SHP77 treated with DMSO at 0.1 percent for 48 hours (cell line): ENCODE measurements at places on chromosomes 16 and 17.

DNA sequence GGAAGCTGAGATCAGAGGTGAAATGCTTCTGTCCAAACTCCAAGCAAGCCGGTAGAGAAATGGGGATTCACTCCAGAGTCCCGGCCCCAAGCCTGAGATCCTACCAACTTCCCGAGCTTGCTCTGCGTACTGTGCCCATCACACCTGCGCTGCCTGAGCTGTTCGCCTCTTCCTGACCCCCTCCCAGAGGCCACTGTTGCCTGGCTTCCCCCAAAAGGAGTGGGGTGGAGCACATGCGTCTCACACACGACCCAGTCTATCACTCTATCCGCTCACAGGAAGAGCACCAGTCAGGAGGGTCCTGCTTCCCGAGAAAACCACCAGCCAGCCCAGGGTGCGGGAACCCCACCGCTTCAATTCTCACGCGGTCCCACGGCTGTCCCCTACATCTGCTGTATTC, 13.5 kb upstream of the C16orf95 start:
- DNase-seq: no peak

- DNase-seq: no peak
Measured at GRCh38 chr16:23433261-23433920, 19.6 kb downstream of the COG7 start.

GRCh38 chr17:81102869-81103268, 62.4 kb upstream of the PVALEF start:
- DNase-seq: no peak

DNA sequence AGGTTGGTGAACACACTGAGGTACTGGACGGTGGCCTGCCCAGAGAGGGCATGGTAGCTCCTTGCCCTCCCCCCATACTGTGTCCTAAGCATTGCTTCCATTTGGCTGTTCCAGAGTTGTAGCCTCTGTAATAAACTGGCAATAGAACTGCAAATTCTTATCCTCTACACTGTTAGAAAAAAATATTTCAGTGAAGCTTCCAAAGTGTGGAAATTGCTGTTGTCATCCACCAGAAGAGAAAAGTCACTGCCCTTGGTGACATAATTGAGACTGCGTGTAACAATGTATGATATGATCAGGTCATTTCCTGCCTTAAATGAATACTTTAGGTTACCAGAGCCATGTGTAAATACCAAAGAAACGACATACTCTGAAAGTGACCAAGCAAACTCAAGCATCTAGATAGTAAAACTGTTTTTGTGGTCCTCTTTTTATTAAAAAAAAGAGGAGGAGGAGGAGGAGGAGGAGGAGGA, 65.9 kb downstream of the CEP95 start:
- DNase-seq: no peak

DNA sequence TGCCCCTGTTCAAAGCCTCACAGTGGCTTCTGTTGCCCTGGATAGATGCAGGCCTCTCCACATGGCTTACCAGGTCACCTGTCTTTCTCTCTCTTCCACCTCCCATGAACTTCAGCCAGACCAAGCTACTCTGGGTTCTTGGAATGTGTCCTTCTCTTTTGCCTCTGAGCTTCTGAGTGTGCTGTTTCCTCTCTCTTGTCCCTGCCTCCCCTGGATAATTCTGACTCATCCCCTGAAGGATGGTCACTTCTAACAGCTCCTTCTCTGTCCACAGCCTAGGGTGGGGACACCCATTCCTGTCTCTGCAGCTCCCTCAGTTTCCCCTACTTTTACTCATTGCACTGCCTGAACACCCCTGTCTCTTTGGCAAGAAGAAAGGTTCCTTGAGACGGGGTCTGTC, 2.9 kb downstream of the GUCY2D start:
- DNase-seq: no peak

DNA sequence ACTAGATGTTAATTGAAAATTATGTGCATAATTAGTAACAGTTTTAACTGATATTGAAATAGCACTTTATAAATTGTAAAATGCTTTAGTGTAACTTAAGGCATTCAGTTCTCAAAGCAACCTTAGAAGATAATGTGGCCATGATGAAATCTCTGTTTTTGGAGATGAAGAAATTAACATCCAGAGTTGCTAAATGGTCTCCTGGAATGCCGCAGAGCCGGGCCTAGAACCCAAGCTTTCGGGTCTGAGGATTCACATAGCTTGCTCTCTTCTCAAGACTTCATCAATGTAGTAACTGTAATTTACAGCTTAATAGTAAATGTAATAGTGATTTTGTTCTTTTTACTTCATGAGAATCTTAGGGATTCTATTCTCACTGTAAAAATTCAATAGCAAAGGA, 272.3 kb downstream of the HS3ST3A1 start:
- no peak for DNase-seq

GRCh38 chr17:19342611-19343255, 19.8 kb downstream of the B9D1 start:
- DNase-seq: no peak

- no peak for DNase-seq
Measured at GRCh38 chr16:84266451-84266850, 26.6 kb upstream of the KCNG4 start.
